ENCODE measurements at places on chromosomes 3 and 15.
A peak's percentile ranks its signal among the peaks of the same experiment; 100 is the strongest.

- no peak for DNase-seq
Observed at GRCh38 chr15:83192742-83193141, 14.9 kb downstream of the HDGFL3 start.

- DNase-seq: peak; percentile 46
Observed at GRCh38 chr3:172513488-172513887, 9.7 kb downstream of the TNFSF10 start.

DNA sequence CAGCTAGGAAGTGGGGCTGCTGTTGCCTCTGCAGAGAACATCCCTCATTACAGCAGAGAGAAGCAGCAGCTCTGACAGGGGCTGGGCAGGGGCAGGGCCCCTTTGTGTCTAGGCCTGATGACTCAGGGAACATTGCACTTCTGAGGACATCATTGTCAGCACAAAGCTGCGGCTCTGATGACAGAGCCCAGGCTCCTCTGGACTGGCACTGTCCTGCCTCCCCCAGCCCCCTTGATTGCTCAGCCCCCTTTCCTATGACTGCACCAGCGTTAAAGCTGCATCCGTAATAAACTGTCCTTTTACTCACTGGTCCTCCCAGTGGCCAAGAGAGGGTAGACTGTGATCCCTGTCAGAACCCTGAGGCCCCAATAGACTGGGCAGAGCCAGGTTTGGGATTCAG lies 18.3 kb downstream of the TRH start:
- DNase-seq: peak; percentile 18

DNA sequence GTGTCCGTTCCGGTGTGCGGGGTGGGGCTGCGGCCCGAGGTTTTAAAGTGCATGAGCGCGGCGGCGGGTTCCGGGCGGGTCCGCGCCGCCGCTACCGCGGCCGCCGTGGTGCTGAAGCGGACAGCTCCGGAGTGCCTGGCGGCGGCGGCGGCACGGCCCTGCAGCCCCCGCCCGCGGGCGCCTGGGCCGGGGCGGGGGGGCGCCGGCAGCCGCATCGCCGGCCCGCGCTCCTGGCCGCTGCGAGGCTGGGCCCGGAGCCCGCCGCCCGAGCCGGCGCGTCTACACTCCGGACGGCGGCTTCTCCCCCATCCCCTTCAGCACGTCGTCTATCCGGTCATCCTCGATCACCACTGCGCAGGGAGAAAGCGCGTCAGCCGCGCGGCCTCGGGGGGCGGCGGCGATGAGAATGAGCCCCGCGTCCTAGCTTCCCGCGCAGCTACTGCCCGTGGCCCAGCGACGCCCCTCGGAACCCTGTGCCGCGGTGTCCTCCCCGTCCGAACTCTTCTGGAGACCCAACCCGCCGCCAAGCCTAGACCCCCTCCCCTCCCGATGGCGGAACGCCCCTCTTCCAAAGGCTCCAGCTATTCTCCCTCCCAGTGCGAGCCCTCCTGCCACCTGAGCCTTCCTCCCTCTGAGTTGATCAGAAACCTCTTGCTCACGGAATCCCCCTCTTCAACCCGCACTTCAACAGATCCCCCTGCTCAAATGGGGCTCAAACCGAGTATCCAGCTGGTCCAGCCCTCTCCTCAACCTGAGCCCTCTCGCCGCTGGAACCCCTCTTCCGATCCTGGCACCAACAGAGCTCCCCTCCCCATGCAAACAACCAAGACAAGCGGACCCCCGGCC lies 1.3 kb downstream of the CAMK2N2 start:
- peak; percentile 45 for DNase-seq

DNA sequence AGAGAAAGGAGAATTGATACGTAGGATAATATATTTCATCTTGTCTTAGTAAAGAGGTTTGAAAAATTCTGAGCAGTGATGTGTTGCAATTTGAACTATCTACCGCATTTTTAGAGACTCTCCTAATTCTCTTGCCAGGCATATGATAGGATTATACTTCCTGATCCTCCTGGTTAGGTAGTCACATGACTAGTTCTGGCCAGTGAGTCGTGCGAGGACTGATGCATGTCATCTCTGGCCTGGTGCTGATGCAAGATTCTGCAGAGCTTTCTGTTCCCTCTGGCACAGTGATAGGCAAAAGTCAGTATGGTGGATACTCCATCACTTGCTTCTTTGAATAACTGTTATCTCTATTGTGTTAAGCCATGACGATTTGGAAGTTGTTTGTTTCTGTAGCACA lies 277.6 kb upstream of the NAALADL2 start:
- DNase-seq: peak; percentile 3

DNA sequence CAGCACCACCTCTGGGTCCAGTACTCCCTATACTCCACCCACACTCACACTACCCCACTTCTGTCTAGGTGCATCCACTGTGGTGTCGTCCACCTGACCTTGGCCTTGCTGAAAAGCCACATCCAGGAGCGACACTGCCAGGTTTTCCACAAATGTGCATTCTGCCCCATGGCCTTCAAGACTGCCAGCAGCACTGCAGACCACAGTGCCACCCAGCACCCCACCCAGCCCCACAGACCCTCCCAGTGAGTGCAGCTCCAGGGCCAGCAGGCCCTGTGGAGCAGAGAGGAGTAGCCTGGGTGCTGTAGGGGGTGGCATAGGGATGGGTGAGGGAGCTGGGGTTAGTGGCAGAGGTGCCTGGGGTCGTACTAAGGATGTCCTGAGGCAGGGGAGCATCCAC lies 19.4 kb upstream of the ALPK3 start:
- no peak for DNase-seq

Measured in M059J (cell line).